ENCODE measurements at places on chromosomes 12 and 14.

DNA sequence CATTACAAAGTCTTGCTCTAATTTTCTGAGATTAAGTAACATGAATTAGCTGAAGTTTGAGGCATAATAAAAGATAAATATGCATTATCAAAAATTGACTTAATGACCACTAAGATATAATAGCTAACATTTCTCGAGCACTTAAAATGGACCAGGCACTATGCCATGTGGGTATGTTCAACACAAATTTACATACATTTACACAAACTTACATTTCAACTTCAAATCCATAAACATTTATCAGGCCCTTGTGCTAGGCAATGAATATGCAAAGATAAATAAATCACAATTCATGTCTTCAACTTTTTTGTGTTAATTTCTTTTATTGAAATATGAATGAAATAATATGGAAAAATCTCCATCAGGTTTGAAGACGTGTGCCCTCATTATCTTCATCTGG is 108.7 kb downstream of the GAS2L3 start:
- no peak for DNase-seq

- peak; percentile 69 for DNase-seq
Observed at GRCh38 chr12:56107242-56107641, 2.9 kb downstream of the PA2G4 start.

- no peak for DNase-seq
Observed at GRCh38 chr14:72801836-72802587, 91.9 kb downstream of the DPF3 start.

- no peak for DNase-seq
Observed at GRCh38 chr12:132622437-132623071, 4.0 kb downstream of the P2RX2 start.

- DNase-seq = peak; percentile 64
Observed at GRCh38 chr14:77474479-77475177, 16.7 kb downstream of the AHSA1 start.

Measured in hematopoietic multipotent progenitor cell treated with erythropoietin and hydrocortisone succinate and interleukin-3 and kit ligand, for 8 days (in vitro differentiated cells).